Mammary microvascular endothelial cell (primary cell): ENCODE measurements at places on chromosomes 13 and 19. TPM values are rescaled to one million over a fixed set of nuclear protein-coding genes. Genes with fewer than 3 reads are reported as not detected.

DACT3 gene
- total RNA-seq: 0.20 and 0.33 TPM in 2 replicates

NOTCH3 gene
- 0.34 and 0.40 TPM in 2 replicates for total RNA-seq

FFAR2 gene
- not detected in 2 replicates for total RNA-seq

LILRA1 gene
- not detected in 2 replicates for total RNA-seq

ICAM5 gene
- not detected in 2 replicates for total RNA-seq

RFPL4A gene
- total RNA-seq: 1.8 TPM in 1 of 2 replicates, not detected in the other

C19orf85 gene
- not detected in 2 replicates for total RNA-seq

KLK4 gene
- total RNA-seq: not detected in 2 replicates

FPR3 gene
- not detected in 2 replicates for total RNA-seq

IGFL3 gene
- total RNA-seq: not detected in 2 replicates

OR10H5 gene
- not detected in 2 replicates for total RNA-seq

FOSB gene
- total RNA-seq: 7.8 and 11.8 TPM in 2 replicates

UBE2S gene
- total RNA-seq: 153 and 158 TPM in 2 replicates

NAPSA gene
- total RNA-seq: 0.10 and 0.73 TPM in 2 replicates

KLHL1 gene
- not detected in 2 replicates for total RNA-seq
